ENCODE measurements at places on chromosomes 12 and 14.

DNA sequence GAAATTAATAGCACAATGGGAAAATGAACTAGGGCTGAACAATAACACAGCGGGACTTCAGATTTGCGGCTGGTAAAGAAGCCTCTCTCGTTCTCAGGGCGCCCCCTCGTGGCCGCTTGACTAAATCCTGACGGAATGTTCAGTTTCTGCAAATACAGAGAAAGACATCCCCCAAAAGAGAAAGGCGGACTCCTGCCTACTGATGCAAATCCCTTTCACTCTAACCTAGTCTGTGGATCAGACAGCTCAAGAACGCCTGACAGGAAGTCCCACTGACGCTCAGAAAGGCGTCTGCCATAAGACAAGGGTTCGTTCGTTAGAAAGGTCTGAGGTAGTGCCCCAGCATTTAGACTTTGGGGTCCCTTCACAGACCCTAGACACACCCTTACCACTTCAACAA is 2.5 kb downstream of the NUAK1 start:
- peak; percentile 64 for DNase-seq

- no peak for DNase-seq
Observed at GRCh38 chr12:39393890-39394289, 49.0 kb downstream of the KIF21A start.

DNA sequence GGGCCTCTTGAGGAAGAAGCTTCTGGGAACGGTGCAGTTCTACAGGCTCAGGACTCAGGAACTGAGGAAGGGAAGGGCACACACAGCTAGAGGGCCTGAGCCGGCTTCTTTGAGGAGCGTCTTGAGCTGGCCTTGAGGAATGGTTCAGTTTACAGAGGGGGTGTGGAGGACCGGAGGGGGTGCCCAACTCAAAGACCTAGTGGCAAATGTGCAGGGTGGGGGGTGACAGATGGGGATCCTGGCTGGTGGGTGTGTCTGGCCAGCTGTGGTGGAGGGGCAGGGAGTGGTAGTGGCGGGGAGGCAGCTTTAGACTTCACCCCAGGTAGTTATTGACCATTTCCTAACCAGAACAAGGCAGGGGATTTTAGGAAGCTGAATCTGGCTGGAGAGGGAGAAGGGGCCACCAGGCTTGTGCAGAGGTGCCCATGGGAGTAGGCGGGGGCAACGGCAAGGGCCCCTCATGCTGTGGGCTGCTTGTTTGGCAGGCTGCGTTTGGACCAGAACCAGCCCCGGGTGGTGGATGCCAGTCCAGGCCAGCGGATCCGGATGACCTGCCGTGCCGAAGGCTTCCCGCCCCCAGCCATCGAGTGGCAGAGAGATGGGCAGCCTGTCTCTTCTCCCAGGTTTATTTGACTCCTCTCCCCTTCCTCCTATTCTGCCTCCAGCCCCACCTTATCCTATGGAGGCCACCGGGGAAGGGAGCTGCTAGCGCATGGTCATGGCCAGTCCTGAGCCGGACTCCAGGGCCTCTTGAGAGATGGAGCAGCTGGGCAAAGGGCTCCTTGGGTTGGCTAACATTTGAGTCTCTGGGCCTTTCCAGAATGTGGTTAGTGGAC is 27.8 kb downstream of the PAPLN start:
- no peak for DNase-seq

DNA sequence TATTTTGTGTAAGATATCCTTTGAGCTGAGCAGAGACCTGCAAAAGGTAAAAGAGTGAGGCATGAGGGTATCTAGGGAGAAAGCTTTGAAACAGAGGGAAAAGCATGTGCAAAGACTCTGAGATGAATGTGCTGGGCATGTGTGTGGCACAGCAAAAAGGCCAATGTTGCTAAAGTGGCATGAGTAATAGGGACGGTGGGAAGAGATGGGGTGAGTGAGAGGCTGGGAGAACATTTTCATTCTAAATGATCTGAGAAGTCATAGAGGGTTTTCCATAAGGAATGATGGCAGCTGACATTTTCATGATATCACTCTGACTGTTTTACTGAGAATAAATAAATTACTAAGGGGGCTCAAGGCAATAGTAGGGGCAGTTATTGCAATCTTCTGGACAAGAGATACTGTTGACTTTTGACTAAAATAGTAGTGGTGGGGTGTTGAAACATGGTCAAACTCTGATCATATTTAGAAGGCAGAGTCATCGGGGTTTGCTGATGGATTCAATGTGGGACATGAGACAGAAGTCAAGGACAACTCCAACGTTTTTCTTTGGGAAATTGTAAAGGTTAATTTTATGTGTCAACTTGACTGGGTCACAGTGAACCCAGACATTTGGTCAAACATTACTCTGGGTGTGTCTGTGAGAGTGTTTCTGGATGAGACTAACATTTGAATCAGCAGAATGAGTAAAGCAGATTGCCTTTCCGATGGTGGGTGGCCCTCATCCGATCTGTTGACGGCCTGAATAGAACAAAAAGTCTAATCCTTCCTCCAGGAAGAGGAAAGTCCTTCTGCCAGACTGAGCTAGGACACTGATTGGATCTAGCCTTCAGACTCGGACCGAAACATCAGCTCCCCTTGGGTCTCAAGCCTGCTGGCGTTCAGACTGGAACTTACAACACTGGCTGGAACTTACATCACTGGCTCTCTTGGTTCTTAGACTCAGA is 193.9 kb upstream of the PLXNC1 start:
- DNase-seq, result no peak

- no peak for DNase-seq
Observed at GRCh38 chr14:53570411-53571387, 385.9 kb downstream of the BMP4 start.

DNA sequence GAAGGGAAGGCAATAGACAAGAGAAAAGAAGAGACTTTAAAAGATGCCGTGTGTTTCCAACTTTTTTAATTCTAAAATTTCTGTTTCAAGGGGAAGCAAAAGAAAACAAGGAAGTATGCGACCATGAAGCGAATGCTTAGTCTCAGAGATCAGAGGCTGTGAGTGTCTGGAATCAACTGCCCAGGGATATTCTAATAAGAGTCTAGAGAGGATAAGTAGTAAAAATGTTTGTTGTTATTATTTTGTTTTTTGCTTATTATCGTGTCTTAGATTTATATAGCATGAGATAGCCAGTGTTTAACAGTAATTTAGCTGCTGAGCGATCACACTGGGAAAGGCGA is 421 bp downstream of the FCF1 start:
- DNase-seq, result no peak

DNA sequence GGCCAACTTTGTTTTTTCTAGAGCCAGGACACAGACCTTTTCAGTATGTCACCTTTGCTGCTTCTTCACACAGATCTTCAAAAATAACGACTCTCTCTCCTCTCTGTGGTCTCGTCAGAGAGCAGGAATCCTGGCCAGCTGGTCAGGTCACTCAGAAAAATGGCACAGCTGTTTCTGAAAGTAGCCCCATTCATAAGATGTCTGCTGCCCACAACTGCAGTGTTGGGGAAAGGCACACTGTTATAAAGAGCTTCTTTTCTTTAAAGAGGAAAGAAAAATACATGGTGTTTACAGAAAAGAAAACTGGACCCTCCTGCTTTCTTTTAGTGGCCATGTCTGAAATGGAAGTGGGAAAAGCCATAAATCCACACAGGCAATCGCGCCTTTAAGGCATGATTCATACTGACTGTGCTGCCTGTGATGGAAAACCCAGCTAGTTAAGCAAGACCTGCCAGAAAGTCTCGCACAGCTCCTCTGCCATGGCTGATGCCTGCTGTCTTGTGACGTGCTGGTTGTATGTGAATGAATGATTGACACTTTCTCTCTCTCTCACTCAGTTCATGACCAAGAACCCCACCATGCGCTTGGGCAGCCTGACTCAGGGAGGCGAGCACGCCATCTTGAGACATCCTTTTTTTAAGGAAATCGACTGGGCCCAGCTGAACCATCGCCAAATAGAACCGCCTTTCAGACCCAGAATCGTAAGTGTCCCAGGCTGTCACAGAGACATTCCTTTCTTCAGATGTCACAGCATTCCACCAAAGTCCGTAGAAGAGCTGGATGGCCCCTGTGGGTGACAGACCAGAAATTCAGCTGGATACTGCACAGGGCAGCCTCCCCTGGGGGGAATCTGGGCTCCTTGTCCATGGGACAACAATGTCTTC is 147.9 kb upstream of the HIF1A start:
- no peak for DNase-seq

DNA sequence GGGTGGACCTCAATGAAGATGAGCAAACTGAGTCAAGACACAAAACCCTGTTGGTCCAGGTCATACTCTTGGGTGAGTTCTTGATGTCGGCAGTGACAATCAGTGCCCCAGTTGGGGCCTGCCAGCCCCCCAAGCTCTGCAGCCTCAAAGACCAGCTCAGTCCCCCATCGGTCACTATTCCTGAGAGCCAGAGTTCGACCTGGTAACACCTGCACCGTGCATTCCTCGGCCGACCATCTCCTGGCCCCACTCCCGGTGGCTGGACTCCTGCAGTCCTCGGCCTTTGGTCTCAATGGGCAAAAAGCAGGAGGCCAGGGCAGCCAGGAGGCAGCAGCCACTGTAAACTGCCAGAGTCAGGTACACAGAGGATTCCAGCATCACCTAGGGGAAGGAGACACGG is 32.5 kb downstream of the DAO start:
- no peak for DNase-seq

GRCh38 chr14:23154964-23155587 is 28.4 kb downstream of the SLC7A8 start:
- DNase-seq, result no peak

DNA sequence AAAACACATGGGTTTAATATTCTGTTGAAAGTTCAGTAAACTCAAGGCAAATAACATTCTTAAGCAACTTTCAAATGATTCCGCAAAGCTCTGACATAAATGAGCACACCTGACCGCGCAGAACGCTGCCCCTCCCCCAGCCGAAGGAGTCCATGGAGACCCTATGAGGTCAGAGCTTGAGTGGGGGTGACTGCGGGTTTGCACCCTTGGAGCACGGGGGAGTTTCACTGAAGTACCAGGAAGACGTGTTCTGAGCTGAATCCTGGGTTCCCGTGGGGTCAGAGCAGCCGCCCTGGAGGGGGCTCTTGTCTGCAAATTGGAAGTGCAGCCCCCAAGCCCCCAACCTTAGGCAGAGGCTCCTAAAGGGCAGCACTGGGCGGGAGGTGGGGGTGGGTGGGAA is 324.1 kb upstream of the SFSWAP start:
- DNase-seq, result no peak

DNA sequence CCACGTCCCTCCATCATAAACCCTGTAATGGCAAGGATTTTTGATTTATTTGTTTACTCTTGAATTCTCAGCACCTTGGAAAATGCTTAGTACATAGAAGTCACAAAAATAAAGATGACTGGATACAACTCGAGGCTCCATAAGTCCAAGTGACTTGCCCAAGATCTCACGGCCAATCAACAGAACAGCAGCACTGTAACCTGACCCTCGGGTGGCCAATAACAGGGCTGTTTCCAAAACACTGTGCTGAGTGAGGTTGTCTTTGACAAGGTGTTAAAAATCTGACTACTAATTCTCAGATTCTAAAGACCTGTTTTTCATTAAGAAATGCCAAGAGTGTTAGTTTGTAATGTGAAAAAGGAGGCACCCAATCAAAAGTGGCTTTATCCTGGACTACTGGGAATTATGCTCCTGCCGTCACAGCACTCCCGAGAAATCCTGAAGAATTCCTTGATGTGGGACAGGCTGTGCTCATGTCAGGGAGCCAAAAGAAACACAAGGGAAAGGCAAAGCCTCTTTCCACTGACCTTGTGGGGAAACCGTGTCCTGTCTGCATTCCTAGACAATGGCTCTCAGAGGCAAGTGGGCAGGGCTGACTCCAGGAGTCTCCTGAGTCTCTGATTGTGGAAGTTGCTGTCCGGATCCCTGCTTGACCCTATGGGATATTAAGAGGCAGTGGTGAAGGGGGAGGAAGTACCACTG is 204.7 kb upstream of the PELI2 start:
- DNase-seq, result no peak

- no peak for DNase-seq
Observed at GRCh38 chr12:66321435-66321834, 19.1 kb downstream of the HELB start.
